Pons (tissue), 1 donor: ENCODE measurements at places on chromosomes 5 and 9.

DNA sequence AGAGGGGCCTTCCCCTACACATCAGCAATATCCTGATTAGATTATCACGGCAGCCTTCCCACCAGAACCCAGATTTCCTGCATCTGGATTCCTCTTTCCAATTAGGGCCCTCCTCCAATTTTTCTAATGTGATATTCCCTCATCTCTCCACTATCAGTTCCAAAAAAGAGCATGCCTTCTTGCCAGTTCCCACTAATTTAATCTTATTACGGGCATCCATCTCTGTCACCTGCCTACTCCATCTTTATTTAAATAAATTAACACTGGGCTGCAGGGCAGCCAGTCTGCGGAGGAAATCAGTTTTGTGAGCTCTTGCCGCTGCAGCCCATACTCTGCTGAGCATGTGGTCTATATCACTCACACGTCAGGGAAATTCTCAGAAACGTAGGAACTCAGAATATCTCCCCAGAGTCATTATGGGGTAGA, 16.6 kb upstream of the FBP2 start:
- DNase-seq: no peak

DNA sequence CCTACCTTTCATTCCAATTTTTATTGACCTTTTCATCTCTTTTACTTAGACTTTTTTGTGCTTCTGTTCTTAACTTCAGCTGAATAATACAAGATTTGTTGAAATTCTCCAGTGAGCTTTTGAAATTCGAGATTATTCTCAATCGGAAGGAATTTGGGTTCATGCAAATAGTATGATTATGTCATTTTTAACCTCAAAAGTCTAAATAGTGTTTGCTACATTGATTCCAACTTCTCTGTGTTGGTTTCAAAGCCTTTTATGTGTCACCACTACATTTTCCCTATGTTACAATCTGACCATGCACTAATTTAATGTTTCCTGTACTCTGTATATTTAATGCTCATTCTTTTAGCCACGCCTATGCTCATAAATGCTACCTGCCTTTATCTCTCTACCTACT, 44.1 kb downstream of the VPS13A start:
- DNase-seq: no peak

GRCh38 chr5:131481569-131481968, 153.5 kb downstream of the RAPGEF6 start:
- DNase-seq: no peak

- no peak for DNase-seq
These were observed 367.1 kb upstream of the IZUMO3 start for GRCh38 chr9:24912767-24913166.

GRCh38 chr9:133111808-133112662, 9.0 kb downstream of the RALGDS start:
- no peak for DNase-seq
